Left hindlimb (tissue), 1 donor: ENCODE measurements at places on chromosomes 1 and 21.

GRCh38 chr1:244759158-244759557 is 76.3 kb upstream of the COX20 start:
- DNase-seq = no peak

DNA sequence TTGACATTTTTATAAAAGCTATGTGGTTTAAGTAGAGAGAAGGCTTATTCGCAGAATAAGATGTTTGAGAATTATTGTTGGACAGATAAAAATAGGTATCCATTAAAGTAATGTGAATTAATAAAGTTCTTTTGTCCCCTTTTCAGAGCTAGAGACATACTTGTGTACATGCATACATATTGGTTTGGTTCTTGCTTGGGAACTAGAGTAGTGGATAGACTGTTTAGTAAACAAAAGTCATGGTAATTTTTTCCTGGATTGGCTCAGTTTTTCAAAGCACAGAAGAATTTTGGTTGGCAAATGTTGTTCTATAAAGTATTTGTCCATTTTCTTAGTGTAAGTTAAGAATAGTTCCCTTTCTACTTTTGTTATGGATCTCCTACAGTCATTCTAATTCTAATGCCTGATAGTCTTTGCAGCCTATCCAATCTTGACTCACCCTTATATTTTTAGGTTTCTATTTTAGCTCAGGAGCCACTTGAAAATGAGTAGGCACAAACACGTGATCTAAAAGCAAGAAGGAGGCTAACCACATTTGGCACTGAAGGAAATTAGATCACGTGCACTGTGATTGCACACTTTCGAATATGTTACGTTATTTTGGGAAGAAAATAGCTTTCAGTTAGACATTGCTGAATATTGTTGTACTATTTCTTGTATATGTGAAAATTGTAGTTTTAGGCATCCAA is 47.0 kb downstream of the RABGAP1L start:
- no peak for DNase-seq

GRCh38 chr1:178937695-178938094 is 66.8 kb upstream of the ANGPTL1 start:
- no peak for DNase-seq

- peak; percentile 76 for DNase-seq
These were observed at the start of gene S1PR1 for GRCh38 chr1:101236516-101237228. Gene S1PR1 (plus strand): TSS chr1:101237019. CDS start chr1:101238985, 1,966 bp downstream.

GRCh38 chr1:116564426-116564825 is 6.4 kb downstream of the CD58 start:
- no peak for DNase-seq
